AG04449 (cell line): ENCODE measurements at places on chromosomes 12 and 14.

- no peak for DNase-seq
Measured at GRCh38 chr14:75513911-75514672, 8.2 kb upstream of the BATF start.

DNA sequence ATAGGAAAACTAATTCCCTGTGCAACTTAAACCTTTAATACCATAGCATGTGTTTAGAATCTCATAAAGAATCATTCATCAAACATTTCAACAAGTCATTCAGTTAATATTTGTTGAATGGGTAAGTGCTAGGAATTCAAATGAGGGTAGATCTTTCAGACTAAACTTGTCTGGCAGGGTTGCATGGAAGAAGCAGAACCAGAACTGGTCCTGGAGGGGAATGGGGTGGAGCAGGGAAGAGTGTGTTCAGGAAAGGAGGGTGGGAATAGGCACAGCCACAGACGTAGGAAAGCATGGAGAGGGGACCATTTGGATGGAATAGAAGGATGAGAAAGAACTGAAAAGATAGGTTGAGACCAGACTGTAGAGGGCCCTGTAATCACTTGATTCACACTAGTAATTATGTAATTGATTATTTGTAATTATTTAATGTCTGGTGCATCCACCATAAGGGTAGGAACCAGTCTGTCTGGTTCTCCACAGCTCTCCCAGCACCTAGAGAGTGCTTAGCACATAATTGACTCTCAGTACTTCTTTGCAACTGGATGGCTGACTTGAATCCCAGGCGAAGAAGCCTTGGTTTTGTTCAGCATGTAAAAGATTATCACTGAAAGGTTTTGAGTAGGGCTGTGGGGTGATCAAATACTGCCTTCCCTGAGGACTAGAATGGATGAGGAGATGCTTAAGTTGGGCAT, 3.0 kb upstream of the MAP3K9 start:
- DNase-seq: no peak

DNA sequence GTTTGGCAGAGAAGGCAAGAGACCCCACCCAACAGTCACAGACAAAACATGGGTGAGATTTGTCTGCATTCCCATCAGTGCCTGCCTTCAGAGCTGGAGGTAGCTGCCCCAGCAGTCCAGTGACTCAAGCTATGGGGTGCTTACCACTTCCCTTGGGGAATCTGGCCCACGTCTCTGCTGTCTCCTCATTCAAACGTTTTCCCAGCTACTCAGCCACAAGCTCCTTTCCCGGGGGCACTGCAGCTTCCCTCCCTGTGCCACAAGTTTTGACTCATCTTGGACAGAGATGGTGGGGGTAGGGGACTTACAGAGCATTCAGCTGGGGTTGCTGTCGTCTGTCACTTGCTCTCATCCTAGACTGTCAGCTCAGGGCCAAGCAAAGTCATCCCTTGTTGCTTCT, 66.6 kb downstream of the FBXL14 start:
- peak; percentile 83 for DNase-seq

DNA sequence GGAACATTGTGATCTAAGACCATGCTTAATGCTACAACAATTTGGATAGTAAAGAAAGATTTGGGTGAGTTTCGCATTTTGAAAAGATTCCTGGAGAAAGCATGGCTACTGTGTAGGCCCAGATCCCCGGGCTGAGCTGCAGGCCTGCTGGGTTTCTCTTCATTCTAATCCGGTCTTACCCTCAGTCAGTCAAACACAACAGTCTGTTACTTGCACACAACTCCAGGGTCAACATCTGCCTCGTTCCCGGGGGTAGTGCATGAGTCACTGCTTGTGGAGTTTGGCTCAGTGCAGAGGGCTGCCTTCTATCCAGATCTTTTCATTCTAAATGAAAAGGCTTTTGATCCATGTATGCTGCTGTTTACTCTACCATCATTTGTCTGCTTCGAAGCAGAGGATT, 60.4 kb upstream of the SEL1L start:
- DNase-seq: no peak

- DNase-seq: no peak
Measured at GRCh38 chr12:105338966-105339365, 8.5 kb downstream of the C12orf75 start.

GRCh38 chr12:2391740-2392331, 339.0 kb downstream of the CACNA1C start:
- DNase-seq: no peak

GRCh38 chr12:16350682-16351081, 3.2 kb downstream of the MGST1 start:
- peak; percentile 83 for DNase-seq

- DNase-seq: no peak
Measured at GRCh38 chr14:44613061-44613712, 106.1 kb upstream of the FSCB start.

DNA sequence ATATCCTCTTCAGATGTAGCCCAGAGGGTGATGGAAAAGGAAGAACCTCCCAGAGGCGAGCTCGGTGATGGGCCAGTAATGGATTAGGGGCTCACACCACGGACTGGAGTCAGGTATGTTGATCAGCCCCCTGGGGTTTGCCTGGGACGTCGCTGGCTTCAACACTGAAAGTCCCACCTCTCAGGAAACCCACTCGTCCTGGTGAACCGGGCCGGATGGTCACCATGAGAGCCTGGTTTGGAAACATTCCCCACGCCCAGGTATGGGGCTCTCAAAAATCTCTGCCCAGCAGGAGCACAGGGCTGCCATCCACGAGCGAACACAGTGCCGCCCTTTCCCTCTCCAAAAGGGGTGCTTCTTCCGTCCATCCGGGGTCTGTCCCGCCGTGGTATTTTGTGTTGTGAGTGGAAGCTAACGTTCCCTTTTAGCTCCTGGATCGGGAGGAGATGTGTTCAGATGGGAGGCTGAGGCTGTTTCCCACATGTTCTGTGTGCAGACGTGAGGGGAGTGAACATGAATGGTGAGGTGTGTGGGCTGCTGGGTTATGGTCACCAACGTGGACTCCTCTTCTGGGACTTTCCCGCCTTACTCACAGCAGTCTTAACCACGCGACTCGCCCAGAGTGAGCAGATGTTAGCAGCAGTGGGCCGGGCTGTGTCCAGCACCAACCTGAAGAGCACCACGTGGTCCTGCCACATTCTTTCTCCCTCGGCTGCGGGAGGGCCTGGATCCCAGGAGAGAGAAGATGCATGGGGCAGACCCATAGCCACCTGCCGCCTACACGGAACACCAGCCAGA, 139.2 kb downstream of the KIF26A start:
- DNase-seq: no peak

GRCh38 chr14:71319666-71320065, 412.4 kb downstream of the PCNX1 start:
- DNase-seq: no peak

- no peak for DNase-seq
Measured at GRCh38 chr12:125922330-125922729, 857.1 kb downstream of the AACS start.

- DNase-seq: no peak
Measured at GRCh38 chr12:132123970-132124765, 20.0 kb downstream of the DDX51 start.

- no peak for DNase-seq
Measured at GRCh38 chr14:88798156-88798555, 5.4 kb upstream of the EML5 start.
